ENCODE measurements at places on chromosomes 16 and 17.
A peak's percentile ranks its signal among the peaks of the same experiment; 100 is the strongest.

GRCh38 chr16:86142801-86143236 lies 243.9 kb downstream of the IRF8 start:
- no peak for DNase-seq

DNA sequence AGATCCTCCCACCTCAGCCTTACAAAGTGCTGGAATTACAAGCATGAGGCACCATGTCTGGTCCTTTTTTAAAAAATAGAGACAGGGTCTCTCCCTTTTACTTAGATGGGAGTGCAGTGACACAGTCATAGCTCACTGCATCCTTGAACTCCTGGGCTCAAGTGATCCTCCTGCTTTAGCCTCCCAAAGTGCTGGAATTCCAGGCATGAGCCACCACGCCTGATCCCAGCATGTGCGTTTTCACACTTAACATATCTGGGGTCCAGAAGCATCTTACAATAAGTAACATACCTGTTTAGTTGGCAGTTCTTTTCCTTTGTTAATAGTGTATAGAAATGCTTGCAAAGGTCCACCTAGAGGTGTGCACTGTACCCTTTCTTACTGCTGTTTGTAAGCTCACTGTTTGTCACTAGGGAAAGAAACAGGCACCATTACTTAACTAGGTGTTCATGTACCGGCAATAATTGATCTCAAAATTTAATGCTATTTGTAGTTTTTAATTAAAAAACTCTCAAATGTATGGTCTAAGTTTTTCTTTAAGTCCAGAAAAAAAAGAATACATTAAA lies 221.7 kb downstream of the RPTOR start:
- no peak for DNase-seq

DNA sequence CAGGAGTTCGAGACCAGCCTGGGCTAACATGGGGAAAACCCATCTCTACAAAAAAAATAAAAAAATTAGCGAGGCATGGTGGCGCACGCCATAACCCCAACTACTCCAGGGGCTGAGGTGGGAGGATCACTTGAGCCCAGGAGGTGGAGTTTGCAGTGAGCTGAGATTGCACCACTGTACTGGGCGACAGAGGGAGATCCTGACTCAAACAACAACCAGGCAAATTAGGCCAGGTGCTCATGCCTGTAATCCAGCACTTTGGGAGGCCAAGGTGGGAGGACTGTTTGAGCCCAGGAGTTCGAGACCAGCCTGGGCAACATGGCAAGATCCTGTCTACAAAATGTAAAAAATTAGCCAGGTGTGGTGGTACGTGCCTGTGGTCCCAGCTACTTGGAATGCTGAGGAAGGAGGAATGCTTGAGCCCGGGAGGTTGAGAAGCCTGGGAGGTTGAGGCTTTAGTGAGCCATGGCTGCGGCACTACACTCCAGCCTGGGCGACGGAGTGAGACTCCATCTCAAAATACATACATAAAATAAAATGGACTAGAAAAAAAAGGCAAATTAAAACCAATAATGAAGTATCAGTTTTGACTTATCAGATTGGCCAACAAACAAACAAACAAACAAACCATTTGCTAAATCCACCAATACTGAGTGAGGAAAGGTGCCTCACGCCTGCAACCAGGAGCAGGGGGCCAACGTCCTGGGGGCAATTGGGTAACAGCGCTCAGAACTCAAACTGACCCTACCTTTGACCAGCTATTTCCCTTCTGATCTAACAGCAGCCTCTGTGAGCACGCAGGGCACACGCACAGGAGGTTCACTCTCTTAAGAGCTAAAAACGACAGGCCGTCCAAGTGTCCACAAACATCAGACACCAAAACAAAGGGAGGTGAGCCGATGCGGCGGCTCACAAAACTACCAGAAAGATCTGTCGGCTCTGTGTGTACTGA lies 19.4 kb upstream of the FASN start:
- no peak for DNase-seq

DNA sequence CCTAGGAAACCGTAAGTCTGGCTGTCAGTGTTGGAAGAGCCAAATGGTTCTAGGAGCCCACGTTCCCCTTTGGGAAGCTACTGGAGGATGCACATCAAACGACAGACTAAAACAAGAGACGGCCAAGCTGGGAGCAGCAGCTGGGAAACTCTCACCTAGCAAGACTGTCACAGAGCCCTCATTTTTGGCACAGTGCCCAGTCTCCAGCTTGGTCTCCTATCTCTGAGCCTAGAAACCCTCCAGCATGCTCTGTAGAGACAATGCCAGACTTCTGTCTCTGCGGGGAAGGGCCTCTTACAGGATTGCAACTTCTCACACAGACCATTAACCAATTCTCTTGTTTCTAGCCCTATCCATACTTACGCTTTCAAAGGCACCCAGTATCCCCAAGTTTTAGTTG lies 23.5 kb downstream of the GTF3C1 start:
- DNase-seq = peak; percentile 12

DNA sequence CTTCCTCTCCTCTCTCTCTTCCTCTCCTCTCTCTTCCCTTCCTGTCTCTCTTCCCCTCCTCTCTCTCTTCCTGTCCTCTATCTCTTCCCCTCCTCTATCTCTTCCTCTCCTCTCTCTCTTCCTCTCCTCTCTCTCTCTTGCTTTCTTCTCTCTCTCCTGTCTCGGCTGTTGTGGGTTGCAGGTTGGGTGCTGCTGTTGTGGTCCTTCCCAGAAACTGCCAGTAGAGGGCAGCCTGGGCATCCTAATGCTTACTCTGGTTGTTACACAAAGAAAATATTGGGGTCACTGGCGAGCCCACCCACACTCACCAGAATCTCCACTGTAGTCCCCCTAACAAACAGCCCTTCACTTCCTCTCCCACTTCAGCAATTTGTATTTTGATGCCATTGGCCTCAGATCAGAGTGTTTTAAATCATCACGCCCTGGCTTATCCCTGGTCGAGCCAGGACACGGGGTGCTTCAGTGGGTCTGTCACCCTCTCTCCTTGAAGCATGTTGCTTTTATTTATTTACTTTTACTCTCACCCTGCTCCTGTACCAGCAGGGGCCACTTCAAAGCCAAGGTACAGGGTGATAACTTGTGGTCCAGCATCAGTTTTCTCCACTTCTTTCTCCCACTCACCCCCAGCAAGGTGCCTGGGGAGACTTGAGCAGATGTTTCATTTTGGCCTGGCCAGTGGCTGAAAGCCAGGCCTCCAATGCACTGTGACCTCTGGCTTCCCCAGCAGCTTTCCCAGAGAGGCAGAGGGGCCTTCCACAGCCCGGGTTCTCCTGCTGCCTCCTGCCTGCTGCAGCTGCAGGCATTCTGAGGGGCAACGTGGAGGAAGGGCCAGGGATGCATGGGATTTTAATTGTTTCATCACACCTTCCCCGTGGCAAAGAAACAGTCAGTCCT lies 4.7 kb upstream of the MMP15 start:
- no peak for DNase-seq

DNA sequence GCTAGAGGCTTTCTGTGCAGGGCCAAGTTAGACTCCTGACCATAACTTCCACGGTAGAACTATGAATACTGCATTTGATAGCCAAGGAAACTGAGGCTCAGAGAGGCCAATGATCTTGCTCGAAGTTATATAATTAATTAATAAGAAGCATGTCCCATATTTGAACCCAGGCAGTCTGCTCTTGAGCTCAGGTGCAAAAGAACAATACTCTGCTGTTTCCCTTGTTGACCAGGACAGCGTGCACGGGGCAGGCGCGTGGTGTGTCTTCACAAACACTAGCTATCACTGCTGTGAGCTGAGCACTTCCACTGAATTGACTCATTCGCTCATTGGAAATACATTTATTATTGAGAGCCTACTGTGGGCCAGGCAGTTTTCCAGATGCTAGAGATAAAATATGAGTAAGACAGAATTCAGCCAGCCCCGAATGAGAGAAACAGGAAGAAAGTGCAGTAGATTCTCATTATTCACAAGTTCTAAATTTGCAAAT lies 1.6 kb downstream of the CHD9 start:
- no peak for DNase-seq

GRCh38 chr16:50389900-50390299 lies 21.1 kb upstream of the BRD7 start:
- no peak for DNase-seq

GRCh38 chr17:37756051-37756450 lies 11.2 kb upstream of the HNF1B start:
- no peak for DNase-seq

GRCh38 chr16:55408661-55409060 lies 70.3 kb upstream of the MMP2 start:
- no peak for DNase-seq

DNA sequence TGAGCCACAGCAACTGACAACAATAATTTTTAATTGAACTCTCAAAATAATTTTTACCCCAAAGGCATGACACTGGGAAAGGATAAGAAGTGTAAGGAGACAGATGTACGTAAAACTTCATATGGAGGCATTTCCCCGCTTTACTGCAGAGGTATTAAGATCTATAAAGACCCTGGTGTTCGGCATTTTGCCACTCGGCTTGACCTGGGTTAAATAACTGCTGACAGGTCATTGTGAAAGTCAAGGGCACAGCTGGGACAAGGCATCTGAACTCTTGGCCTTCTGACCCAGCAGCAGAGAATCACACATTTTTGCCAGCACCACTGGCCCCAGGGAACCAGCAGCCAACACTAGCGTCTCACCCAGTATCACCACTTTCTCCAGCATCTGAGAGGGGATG lies 372.1 kb downstream of the SOX9 start:
- DNase-seq = no peak

GRCh38 chr16:60810250-60810649 lies 1226.0 kb downstream of the CDH8 start:
- no peak for DNase-seq
